ENCODE measurements at places on chromosomes 12 and 14. TPM values are rescaled to one million over a fixed set of nuclear protein-coding genes. Genes with fewer than 3 reads are reported as not detected.

- no peak for DNase-seq
Observed at GRCh38 chr14:103512701-103513611, 9.7 kb downstream of the CKB start.

DNA sequence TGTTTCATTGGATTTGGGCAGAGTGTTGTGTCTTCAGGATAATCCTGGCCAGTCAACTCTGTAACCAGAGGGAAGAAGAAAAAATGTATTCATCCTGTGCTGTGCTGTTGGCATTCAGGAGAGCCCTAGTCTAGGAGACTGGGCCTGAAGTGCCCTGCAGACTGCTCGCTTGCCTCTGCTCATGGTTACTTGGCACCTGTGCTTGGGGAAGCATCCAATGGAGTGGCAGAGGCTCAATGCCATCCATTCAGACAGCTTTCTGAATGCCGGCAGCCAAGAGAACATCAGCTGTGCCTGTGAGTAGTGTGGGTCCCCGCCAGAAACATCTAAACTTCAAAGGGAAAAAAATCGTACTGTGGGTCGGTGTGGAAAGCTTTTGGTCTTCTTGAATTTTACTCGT lies 124.2 kb downstream of the SRGAP1 start:
- DNase-seq = no peak

DNA sequence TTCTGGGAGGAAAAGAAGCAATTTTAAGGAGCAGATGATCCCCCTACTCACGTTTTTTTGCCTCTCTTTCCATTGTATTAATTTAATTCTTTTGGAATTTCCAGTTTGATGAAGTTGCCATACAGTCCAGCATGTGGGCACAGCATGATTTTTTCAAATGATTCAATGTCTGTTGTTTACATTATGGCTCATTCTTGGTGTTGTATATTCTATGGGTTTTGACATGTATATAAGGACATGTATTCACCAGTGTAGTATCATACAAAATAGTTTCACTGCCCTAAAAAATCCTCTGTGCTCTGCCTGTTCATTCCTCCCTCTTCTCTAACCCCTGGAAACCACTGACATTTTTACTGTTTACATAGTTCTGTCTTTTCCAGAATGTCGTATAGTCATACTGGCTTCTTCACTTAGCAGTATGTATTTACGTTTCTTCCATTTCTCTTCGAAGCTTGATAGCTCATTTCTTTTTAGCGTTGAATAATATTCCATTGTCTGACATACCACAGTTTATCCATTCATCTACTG lies 13.3 kb upstream of the KLHDC2 start:
- DNase-seq = no peak

- DNase-seq = no peak
Observed at GRCh38 chr12:11408096-11408495, 12.7 kb upstream of the PRB2 start.

Gene TFCP2
- 22.9 TPM for total RNA-seq

Gene MYF5
- total RNA-seq = not detected

- DNase-seq = peak; percentile 30
Observed at GRCh38 chr14:99035268-99035667, 236.7 kb downstream of the BCL11B start.

DNA sequence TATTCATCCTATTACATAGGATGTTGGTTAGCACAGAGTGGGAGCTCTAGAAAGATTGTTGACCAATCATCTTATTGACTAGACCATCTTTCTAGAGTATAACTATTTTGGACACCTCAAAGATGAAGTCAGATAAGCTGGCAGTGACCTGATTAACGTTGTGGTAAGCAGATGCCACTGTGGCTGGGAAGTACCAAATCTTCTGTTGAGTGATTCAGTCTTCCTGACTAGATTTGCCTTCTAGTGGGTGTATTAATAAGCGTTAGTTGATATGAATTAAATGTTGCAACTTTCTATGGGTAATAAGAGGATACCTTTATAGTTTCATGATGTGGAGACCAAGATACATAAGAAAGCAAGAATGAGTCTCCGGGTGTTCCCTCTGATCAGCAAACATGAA lies 51.2 kb upstream of the HELB start:
- DNase-seq = no peak

DNA sequence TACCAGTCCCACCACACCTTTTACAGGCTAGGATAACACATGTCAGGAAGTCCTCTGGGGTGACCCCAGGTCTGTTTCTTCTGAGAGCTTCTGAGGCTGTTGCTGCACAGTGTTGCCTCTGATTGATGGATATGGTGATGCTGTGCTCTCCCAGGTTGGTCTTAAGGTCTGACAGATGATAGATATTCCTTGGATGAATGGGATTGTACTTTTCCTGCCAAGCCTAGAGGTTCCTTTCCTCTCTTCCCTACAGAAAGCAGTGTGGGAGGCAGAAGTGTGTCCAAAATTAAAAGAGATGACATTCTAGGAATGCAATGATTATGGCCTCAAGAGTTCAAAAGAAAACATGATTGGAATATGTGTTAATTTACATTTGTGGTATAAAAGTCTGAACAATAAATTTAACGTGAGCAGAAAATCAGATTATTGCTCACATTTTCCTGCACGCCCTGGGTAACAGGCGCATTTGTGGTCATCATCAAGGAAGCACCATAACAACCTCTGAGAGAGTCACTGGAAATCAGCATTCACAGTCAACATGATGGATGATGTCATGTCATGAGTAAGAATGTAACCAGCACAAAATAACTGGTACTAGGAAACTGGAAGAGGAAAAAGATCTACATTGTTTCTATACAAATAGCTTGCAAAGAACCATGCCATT lies 73.7 kb downstream of the BBS10 start:
- no peak for DNase-seq

DNA sequence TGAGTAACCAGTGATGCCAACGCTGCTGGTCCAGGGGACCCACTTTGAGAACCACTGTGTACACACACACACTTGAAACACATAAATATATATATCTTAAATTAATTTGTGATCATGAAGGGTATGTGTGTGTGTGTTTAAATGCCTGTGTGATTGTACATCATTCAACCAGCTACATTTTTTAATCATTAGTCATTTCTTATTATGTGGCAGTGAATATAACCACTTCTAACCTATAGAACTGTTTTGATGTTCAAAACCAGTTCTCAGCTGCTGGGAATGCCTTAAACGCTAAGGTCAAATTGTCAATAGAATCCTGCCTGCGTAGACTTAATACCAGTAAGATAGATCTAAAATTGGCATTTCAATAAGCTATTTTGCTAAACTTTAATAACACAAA lies 330.0 kb downstream of the SYT1 start:
- no peak for DNase-seq

GRCh38 chr14:59268858-59269257 lies 80.4 kb downstream of the DAAM1 start:
- no peak for DNase-seq

DNA sequence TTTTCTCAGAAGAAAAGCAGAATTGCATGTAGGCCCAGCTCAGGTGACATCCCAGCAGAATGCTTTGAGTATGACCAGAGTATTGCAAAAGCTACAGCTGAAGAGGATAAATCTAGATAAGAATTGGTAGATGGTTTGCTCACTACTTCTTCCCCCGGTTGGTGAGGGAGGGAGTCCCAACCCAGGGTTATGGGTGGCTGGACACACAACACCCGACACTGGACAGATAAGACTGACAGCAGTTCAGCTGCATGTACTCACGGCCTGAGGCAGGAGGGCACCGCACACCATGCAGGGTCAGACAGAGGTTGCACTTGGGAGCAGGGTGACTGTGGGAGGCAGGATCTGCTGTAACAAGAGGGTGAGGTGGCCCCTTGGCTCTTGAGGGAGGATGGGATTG lies 1.7 kb upstream of the CLEC4C start:
- no peak for DNase-seq

GRCh38 chr12:116524964-116525379 lies 34.2 kb upstream of the MAP1LC3B2 start:
- no peak for DNase-seq

Measured in heart right ventricle (tissue), 16 donors.